ENCODE measurements at places on chromosomes 6 and 20.

DNA sequence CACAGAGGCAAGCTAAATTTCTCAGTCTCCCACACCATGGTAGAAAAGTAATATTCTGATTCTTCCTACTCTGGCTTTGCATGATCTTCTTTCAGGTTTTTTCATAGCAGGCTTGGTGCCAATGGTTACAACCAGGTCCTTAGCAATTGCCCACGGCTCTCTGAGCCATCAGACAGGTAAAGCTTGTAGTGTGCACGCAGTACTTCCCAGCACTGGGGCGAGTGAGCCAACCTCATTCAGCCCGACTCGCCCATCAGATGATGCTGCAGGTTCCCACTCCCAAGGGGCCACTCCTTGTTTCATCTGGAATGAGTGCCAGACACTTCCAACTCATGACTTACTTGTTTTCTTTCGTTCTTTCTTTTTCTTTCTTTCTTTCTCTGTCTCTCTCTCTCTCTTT lies 78.3 kb downstream of the PERP start:
- peak; percentile 1 for DNase-seq

DNA sequence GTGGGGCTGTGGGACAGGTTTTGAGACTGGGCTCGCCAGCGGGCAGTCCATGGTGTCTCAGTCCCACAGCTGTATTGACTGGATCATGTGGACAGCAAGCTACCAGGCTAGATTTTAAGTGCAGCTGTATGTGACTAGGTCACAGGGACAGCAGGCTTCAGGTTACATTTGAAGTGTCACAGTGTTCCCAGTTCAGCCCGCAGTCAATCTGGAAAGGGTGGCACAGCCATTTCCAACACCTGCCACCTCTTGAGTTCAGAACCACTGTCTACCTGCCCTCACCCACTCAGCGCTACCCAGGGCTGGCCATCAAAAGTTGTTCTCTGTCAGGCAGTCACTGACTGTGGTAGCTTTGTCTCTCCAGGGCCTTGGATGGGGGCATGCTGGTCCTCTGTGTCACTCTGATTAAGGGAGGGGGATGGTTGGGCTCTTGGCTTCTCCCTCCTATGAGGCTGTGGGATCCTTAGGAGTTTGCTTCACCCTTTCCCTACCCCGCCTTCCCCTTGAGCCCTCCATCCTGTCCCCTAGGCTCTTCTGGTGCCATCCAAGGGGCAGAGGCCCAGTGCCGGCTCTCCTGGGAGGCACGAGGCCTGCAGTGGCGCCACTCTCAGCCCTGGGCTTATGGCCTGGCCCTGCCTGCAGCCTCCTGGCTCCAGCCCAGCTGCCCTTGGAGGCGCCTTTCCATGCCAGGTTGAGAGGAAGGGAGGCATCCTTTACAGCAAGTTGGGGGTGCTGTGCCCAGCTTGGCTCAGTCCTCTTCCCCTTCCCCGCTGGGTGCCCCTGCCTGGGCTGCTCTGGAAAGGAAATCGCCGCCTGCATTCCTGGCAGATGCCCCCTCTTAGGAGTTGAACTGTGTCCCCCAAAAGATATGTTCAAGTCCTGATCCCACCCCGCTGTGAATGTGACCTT lies 44.9 kb downstream of the PNLDC1 start:
- DNase-seq, result no peak

DNA sequence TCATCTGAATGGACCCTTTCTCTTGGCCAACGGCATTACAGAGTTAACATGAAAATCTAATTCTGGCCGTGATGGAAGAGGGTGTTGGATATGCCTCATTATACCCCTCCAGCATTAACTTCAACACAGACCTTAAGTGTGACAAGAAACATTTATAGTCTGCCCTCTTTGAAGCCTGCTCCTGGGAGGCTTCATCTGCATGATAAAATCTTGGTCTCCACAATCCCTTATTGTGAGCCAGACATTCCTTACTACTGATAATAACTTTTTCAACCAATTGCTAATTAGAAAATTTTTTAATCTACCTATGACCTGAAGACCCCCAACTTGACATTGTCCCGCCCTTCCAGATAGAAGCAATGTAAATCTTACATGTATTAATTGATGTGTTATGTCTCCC lies 9.3 kb upstream of the HBS1L start:
- DNase-seq, result no peak

DNA sequence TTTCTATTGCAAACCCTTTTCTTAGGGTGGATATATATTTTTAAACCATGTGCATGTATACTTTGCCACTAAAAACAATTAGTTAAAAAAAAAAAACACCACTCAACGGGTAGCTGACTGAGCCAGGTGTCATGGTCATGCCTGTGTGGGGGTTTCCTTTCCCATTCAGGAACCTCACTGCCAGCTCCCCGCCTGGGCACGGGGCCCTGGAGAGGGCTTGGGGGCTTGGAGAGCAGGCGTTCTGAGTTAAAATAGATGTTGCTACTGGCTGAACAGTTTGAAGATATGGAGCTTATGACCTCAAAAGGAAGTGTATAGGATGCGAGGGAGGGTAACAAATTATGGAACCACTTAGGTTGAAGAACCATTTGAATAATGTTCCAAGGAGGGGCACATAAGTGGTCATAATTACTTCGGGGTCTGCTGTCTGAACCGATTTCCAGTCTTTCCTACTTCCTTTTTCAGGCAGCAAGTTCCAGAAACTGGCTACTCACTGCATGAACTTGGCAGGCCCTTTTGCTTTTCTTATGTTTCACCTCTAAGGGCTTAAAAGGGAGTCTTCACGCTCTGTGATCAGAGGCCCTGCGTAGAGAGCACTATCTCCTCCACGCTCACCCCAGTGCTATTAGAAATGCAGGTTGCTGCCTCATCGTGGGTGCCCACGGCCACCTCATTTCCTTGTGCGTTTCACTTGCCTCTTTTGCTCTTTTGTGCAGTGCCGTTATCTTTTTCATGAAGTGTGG lies 9.9 kb downstream of the STX16 start:
- DNase-seq, result no peak

DNA sequence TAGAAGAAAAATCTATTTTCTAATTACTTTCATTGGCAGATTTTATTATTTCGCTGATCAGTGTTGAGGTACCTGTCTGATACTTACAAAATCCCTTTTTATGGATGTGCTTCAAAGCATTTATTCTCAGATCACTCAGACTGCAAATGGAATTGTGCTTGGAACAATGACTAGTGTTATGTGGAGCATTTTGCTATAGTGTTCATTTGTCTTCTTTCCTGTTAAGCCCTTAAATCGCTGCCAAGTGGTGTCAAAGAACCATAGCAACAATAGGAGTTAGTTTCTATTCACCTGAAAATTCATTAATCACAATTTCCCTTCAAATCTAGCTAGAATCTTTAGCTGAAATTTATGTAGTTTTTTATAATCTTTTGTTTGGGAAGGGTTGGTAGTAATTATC lies 29.8 kb downstream of the SMPDL3A start:
- DNase-seq, result no peak

DNA sequence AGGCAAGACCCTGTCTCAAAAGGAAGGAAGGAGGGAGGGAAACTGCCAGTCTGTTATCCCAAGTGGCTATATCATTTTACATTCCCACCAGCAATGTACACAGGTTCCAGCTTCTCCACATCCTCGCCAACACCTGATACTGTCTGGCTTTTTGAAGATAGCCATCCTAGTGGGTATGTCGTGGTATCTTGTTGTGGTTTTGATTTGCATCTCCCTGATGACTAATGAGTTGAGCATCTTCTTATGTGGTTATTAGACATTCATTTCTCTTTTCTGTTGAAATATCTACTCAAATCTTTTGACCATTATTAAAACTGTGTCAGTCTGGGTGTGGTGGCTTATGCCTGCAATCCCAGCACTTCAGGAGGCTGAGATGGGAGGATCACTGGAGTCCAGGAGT lies 47.9 kb upstream of the ARID1B start:
- DNase-seq, result no peak

DNA sequence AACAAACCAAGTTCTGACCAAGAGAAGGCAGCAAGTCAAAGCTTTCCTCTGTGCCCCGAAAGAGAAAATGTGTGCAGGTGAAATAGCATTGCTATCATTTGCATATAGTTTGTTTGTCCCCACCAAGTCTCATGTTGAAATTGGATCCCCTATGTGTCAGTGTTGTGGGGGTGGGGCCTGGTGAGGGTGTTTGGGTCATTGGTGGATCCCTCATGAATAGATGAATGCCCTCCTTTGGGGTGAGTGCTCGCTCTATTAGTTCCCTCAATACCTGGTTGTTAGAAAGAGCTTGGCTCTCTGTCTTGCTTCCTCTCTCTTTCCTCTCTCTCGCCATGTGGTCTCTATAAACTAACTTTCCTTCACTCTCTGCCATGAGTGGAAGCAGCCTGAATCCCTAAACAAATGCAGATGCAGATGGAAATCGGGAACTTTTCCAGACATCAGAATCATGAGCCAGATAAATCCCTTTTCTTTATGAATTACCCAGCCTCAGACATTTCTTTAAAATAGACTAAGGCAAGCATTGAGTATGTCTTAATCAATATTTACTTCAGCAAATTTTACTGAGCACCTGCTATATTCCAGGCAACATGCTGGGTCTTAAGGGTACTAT lies 43.8 kb upstream of the SYNDIG1 start:
- DNase-seq, result no peak

- no peak for DNase-seq
These were observed 4.7 kb upstream of the LY86 start for GRCh38 chr6:6583836-6584235.

GRCh38 chr6:151276112-151276740 lies 36.5 kb downstream of the AKAP12 start:
- DNase-seq, result no peak

- no peak for DNase-seq
These were observed 37.4 kb downstream of the ATXN1 start for GRCh38 chr6:16723826-16724225.

GRCh38 chr20:38205001-38205400 lies 39.9 kb upstream of the TGM2 start:
- peak; percentile 61 for DNase-seq

GRCh38 chr6:104421650-104422049 lies 438.1 kb downstream of the HACE1 start:
- DNase-seq, result no peak

GRCh38 chr6:35519313-35520015 lies 6.8 kb upstream of the TULP1 start:
- no peak for DNase-seq

DNA sequence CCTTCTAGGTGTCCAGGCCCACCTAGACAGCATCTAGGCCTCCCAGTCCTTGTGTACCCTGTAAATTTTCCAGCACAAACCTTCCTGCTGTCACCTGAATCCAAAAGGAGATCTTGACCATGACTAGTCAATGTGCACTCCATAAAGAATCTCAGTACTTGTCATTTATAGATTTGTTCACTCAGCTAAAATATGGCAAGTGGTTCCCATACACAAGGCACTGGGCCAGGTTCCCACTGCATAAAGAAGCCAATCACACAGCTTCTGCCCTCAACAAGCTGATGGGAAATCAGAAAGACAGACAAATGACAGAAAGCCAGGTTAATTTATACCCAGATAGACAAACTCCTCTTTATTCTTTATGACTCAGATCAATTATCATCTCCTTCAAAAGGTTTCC lies 526.8 kb downstream of the CD83 start:
- no peak for DNase-seq

DNA sequence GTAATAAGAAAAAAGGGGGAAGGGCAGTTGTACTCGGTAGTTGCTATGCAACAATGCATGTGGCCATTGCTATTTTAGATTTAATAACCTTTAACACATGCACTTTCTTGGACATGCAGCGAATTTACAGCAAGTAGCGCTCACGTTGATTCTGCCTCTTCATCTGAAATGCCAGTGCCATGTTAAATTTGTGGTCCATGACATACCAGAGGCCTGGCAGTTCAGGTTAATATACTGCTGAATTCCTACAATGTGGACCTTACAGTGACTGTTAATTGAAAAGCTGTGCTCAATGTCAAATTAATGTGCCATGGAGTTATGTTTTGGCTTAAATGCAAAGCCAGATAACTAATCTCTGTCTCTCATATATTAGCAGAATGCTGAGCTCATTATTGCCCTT lies 699.7 kb downstream of the DOK5 start:
- DNase-seq, result no peak

GRCh38 chr6:165632194-165632593 lies 30.8 kb downstream of the PDE10A start:
- DNase-seq, result no peak

GRCh38 chr6:30327232-30327746 lies 562 bp downstream of the TRIM39 start:
- no peak for DNase-seq

- DNase-seq, result no peak
These were observed 41.8 kb downstream of the SLC22A23 start for GRCh38 chr6:3415082-3415453.

DNA sequence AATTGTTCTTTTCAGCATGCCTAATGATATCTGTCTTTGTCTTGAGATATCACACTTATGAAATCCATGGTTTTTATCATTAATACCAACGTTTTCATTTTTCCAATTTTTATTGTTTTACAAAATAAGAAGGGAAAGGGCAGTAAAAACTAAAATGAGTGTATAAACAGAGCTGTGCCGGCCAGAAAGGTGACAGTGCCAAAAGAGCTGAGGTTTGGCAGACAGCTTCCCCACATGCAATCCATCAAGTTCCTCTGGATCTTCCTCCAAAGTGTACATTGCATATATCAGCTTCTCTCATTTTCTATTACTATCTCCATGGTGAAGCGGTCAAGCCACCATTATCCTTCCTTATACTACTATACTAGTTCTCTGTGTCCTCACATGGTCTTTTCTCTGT lies 10.1 kb upstream of the TMEM244 start:
- DNase-seq, result peak; percentile 59

DNA sequence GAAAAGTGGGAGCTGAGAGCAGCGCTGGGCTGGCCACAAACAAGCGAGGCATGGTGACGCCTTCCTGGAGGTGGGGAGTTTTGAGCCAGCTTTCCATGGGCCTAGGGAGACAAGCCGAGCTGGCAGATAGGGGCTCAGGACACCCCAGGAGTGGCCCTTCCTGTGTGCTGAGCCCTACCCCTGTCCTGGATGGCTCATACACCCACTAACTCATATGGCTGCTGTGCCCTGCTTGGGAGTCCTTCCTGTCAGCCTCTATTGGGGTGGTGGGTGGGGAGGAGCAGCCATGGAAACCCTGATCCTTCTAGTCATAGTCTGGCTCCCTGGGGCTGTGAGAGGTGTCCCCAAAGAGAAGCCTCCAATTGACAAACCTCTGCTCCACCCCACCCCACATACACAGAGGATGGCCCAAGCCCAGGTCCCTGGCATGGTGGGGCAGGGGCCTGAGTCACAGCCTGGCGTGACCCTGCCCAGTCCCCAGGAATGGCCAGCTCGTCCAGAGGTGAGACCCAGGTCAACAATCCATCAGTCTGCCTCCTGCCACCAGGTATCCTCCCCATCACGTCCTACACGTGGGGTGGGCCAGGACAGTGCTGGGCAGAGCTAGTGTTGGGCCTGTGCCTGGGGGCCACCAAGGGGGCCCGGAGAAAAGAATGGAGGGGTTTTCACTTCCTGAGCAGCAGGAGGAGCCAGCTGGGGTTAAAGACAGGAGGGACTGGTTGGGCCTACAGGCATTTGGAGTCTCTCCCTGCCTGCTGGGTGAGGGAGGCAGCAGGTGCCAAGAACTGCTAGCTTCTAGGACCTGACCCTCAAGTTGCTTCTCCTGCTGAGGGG lies 52.2 kb downstream of the MRPL14 start:
- no peak for DNase-seq

DNA sequence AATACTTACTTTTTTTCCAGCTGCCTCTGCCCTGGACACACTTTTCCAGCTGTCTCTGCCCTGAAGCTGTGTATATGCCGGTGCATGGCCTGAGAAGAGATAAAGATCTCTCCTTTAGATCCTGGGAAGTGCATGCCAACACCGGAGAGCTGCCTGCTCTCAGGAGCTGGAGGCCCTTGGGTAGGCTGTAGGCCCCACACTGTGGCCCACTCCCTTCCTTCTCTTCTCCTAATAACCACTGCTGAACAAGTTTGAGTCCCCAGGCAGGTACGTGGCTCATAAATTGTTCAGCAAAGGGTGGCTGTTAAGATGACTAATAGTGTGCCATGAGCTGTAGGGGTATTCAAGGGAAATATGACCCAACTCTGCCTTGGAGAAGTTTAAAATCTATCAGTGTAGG lies 102.5 kb downstream of the CD24 start:
- DNase-seq, result peak; percentile 25

All from LNCaP clone FGC (cell line).